KBM-7 (cell line): ENCODE measurements at places on chromosomes 6 and 20.

DNA sequence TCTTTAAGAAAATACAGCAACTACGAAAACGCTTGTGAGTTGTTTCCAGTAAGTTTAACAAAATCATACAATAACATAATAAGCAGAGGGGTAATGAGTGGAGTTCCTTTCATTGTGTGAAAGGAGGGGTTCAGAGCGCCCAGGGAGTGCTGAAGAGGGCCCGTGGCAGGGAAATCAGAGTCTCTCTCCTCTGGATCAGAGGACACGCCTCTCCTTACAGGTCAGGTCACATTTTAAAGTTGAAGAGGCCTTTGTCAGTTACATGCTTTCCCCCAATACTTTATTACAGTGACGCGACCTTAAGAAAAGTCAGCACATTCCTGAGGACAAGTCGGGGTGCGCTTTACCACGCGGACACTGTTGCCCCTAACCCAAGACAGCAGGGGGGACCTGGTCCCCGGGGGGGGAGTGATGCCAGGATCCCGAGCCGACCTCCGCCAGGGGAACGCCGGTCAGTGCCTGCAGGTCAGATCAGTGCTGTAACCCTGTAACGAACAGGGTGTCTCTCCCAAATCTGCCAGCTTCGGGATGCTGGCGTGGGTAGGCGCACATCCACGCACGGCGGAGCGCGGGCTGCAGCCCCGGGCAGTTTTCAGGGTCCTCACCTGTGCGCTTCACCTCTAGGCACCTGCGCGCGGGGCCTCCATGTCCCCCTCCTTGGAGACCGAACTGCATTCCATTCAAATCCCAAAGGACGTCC lies 848 bp downstream of the DACT2 start:
- DNase-seq, result no peak

GRCh38 chr6:148440016-148440415 lies 97.4 kb downstream of the SASH1 start:
- DNase-seq, result no peak

GRCh38 chr20:9660236-9660868 lies 146.0 kb downstream of the LAMP5 start:
- DNase-seq, result peak; percentile 6

DNA sequence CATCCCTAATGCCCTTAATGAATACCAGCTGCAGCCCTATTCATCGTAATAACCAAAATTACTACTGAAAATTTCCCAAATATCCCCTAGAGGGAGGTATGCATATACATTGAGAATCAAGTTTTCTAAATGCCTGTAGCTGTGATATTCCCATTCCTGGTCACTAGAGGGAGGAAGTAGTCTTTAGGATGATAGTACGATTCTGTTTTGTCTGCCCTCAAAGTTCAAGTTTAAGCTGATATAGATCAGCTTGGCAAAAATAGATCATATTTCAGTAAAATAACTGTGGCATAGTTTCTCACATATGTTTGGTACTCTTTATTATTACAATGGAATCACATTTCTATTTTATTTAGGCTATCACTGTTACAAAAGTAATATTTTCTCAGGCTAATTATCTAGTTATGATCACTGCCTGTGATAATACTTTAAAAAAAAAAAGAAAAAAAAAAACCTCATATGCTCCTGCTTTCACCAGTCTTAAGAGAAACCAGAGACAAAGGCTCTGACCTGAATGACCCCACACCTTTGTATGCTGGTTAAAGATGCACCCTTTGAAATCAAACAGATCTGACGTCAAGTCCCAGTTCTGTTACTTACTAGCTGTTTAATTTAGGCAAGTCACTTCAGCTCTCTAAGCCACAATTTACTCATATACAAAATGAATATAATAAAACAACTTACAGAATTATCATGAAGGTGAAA lies 11.0 kb downstream of the TSPYL1 start:
- DNase-seq, result peak; percentile 81

GRCh38 chr6:138278326-138278725 lies 60.0 kb upstream of the PBOV1 start:
- DNase-seq, result peak; percentile 20

DNA sequence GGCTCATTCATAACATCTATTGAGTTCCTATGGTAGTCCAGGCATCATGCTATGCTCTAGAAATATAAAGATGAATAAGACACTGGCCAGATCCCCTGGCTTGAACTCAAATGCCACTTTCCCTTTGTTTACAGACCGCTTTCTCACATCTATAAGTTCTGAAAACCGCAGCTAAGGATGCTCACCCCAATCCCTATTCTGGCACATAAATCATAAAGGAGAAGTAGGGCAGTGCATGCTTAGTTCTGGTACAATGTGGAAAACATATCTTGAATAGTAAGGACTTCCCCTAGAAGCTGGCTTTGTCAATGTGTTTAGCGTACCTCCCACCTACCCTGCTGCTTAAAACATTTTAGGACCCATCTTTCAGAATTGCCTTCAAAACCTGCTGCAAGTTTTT lies 26.4 kb downstream of the MRS2 start:
- DNase-seq, result no peak

DNA sequence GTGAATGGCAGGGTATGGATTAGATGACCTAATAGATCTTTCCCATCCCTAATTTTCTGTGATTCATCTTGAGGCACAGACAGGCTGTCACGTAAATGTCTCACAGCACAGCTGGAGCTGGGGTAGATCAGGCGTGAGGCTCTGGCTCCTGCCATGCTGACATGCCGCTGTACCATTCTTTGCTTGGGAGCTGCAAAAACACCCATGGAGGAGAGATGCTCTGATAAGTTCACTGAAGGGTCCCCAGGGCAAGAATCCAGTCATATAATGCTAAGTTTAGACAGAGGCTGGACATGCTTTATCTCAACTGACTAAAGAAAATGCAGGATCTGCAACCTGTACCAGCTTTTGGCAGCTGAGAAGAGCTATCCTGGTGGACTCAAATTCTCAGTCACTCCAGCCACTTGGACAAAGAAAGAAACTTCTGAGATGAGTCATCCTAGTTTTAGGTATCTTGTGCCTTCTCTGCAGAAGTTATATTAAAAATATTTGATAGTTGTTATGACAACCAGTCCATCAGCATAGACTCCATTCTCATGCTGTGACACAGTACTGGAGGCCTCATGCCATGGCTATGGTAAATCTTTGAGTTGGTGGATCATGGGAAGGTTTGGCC lies 185.1 kb upstream of the RAB32 start:
- DNase-seq, result no peak

DNA sequence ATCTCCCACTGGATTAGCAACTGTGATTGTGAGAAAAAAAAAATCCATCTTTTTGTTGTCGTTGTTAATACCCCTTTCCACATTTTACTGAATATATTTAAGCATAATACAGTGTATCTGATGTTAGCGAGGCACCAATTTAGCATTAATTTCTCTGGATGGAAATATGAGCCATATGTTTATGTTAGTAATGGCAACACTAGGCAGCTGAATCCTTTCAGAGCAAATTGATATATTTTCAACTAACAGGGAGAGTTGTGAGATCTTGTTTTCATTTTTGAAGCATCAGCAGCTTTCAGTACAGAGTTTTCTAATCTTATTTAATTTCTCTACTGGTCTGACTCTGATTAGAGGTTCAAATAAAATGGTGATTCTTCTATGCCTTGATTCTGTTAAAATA lies 84.8 kb upstream of the HDAC2 start:
- no peak for DNase-seq

DNA sequence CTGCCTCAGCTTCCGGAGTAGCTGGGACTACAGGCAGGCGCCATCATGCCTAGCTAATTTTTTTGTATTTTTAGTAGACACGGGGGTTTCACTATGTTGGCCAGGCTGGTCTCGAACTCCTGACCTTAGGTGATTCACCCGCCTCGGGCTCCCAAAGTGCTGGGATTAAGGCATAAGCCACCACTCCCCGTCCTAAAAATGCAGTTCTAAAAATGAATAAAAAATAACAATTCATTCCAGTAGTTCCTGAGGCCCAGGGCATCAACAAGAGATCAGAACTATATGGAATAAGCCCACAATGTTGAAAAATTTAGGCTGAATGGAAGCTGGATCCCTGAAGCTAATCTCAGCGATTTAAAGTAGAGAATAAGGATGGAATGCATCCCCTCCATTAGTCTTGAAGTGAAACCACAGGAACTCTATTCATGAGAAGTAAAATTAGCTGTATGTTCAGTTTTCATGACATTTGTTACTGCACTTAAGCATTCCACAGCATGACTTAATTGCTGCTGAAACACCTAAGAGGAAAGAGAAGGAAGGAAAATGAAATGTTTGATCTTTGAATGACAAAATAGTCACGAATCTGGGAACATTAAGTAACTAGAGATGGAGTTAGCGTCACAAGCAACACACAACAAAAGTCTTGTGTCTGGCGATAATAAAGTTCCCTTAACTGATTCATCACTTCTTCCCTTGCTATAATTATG lies 80.4 kb upstream of the RIPOR2 start:
- DNase-seq, result no peak

DNA sequence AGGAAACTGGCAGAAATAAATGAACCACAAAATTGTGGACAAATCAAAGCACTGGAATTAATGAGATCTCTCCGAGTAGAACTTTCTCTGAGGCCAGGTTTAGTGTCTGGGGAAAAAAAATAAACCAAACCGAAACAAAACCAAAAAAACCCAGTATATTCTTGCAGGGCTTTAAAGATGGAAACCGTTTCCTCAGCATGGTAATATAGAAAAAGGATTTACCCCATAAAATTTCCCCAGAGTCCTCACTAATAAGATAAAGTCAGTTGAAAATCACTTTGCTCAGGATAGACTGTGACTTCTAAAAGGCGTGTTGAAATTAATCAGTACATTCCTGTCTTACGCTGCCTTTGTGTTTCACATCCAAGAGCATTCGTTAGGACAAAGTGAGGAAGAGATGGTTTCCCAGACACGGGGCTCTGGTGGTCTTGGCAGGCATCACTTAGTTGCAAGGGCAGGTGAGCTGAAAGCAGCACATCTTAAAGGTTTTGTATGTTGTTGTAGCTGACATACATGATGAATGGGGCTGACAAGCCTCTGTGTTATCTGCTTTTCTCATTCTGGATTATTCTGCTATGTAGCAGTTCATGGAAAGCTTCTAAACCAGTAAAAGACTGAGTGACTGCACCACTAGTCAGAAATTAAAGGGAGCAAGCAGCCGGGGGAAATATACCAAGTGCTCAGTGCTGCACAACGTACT lies 85.2 kb upstream of the PRL start:
- DNase-seq, result no peak
